ENCODE measurements at places on chromosomes 3 and 15. TPM values are rescaled to one million over a fixed set of nuclear protein-coding genes. Genes with fewer than 3 reads are reported as not detected.

GRCh38 chr3:165797551-165797950 lies 39.7 kb downstream of the BCHE start:
- DNase-seq: no peak

PLAAT1 gene
- total RNA-seq: 1.3 TPM

DNA sequence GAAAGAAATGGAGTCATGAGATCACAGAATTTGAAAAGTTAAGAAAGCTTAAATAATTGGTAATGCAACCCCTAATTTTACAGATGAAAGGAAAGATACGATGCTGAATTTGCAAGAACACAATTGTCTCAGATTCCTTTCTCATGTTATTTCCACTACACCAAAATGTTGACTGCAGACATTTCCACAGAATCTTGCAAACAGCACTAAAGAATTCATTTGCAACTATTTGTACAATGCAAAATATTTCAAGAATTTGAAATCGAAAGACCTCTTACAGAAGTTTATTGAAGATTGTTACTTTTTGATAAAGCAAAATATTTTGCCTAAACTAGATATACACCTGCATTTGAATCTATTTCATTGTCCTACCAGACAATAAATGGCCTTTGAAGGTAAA lies 194.1 kb upstream of the KCNMB2 start:
- no peak for DNase-seq

- no peak for DNase-seq
Measured at GRCh38 chr3:5579946-5580345, 392.4 kb downstream of the EDEM1 start.

DNA sequence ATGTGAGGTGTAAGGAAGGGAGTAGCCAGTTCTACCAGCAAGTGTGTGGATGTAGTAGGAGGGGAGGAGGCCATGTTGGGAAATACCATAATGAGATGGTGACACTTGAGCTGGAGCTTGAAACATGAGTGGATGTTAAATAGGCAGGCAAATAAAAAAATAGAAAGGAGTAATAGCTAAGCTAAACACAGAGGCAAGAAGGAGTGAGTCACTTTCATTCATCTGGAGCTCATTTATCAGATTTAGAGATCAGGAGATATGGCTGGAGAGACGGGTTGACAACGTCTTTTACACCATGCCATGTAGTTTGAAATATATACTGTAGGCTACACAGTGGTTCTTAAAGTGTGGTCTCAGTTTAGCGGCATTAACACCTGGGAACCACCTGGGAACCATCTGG lies 390.5 kb downstream of the DIPK2A start:
- peak; percentile 5 for DNase-seq

DNA sequence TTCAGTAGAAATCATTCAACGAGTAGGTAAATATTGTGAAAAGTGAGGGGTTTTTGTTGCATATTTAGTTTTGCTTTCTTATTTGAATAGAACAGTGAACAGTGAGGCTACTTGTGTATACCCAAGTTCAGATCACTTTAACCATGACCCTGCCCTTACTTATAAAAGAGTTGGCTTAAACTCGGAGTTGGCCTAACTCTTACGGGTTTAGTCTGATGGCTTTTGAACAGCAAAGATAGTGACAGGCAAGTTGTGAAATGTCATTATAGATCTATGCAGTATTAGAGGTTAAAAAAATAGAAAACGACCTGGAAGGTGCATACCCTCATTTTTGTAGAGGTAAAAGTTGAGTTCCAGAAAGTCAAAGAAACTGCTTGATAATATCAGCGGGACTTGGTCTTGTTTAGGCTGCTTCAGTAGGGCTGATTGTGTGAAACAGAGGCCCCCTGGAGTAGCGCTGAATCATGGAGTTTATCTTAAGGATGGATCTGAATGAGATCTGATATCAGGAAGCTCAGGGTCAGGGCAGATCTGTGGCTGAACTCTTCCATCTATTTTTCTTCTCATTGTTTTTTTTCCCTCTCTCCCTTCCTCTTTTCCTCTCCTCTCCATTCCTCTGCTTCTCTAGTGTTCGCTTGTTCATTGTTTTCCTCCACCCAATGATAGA lies 359.8 kb downstream of the LPP start:
- DNase-seq: no peak

MYRIP gene
- not detected for total RNA-seq

DNA sequence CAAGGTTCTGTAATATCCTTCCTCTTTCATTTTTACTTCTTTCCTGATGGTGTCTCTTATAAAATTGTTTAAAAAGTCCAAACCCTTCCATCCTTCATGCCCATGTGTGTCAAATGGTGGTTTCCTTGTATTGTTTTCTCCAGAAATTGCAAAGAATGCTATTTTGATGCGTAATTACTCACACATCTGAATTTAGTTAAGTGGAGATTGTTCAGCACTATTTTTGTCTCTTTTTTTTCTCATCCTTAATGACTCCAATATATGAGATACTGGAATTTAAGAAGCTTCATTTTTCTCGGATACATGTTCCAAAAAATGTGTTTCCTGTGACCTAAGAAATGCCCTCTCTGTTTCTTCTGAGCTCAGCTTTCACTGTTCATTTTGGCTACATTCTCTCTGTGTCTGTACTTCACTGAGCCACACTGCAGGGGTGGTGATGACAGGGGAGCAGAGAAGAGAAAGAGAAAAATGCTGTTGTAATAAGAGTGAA lies 799.8 kb downstream of the DIPK2A start:
- no peak for DNase-seq

- no peak for DNase-seq
Measured at GRCh38 chr3:160134454-160134853, 90.8 kb upstream of the C3orf80 start.

GRCh38 chr3:15538345-15538744 lies 16.8 kb upstream of the COLQ start:
- peak; percentile 3 for DNase-seq

ACTC1 gene
- not detected for total RNA-seq

DNA sequence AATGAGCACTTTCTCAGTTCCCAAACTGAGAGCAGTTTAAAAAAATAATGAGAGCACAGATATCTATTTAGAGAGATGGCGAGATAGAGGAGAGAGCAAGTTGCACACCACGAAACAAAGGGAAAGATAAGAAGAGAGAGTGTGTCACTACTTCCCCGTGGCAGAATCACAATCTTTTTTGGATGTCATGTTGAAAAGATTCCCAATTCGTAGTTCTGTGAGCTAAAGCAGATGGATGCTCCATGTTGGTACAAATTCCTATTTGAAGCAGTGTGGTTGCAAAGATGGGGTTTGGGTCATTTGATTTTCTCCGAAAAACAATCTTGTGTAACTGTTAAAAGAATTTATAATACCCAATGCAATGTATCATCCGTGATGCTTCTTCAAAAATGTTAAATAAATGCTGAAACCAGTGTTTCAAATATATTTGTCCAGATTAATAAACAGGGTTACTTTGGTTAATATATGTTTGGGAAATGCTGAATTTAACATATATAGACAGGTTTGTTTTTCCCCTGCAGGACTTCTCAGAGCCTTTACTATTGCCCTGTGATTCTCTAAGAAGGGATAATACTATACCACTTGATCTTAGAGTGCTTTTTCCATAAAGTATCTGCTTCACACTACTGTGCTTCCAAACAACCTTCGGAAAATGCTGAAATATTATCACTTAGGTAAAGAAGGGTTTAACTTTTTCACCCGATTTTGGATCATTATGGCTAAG lies 128.5 kb downstream of the MDFIC2 start:
- DNase-seq: no peak

GRCh38 chr3:47225310-47225906 lies 57.2 kb downstream of the KIF9 start:
- DNase-seq: no peak

DUOXA1 gene
- 6.8 TPM for total RNA-seq

GRCh38 chr15:61118885-61119284 lies 110.2 kb downstream of the RORA start:
- no peak for DNase-seq

- no peak for DNase-seq
Measured at GRCh38 chr3:197498499-197499241, 57.1 kb downstream of the BDH1 start.

KLF15 gene
- total RNA-seq: 0.17 TPM

GRCh38 chr3:12886106-12886679 lies 44.8 kb upstream of the RPL32 start:
- no peak for DNase-seq

IGSF11 gene
- not detected for total RNA-seq

GRCh38 chr3:42719002-42719401 lies 16.4 kb upstream of the HHATL start:
- DNase-seq: no peak

DNA sequence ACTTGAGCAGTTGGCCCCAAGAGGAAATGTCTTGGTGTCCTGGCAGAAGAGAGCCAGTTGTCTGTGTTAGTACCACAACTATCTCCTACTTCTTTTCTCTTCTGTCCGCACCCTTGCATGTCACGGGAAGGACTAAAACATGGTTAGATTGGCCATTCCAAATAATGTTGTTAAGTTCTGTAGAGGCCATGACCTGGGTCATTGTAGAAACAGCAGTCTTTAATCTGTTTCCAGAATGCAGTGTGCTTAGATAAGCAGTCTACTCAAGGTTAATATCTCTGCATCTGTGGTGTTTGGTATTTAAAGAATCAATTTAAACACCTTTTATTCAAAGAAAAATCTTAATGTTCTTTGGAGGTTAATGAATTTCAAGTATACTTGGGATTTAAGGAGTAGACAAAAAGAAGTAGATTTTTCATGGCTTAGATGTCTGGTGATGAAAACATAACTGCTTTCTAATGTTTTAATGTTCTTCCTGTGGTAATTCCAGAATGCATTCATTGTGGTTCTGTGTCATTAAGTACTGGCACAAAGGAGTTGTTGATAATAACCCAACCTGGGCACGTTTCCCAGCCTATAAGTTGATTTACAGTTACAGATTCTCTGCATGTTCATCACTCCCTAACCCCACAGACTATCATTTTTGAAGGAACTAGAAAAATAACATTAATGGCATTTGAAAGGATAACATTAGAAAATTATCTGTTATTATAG lies 58.9 kb downstream of the TMEM108 start:
- DNase-seq: peak; percentile 32

GRCh38 chr3:112391648-112392047 lies 58.7 kb downstream of the CD200 start:
- no peak for DNase-seq

- DNase-seq: no peak
Measured at GRCh38 chr3:156548902-156549301, 6.0 kb downstream of the SSR3 start.

UBAP1L gene
- 2.3 TPM for total RNA-seq

GADL1 gene
- total RNA-seq: not detected

GRCh38 chr3:115627180-115628074 lies 4.1 kb downstream of the GAP43 start:
- DNase-seq: no peak
